ENCODE measurements at places on chromosomes 16 and 17.

- no peak for DNase-seq
These were observed 32.9 kb downstream of the MAPT start for GRCh38 chr17:45927247-45927646.

DNA sequence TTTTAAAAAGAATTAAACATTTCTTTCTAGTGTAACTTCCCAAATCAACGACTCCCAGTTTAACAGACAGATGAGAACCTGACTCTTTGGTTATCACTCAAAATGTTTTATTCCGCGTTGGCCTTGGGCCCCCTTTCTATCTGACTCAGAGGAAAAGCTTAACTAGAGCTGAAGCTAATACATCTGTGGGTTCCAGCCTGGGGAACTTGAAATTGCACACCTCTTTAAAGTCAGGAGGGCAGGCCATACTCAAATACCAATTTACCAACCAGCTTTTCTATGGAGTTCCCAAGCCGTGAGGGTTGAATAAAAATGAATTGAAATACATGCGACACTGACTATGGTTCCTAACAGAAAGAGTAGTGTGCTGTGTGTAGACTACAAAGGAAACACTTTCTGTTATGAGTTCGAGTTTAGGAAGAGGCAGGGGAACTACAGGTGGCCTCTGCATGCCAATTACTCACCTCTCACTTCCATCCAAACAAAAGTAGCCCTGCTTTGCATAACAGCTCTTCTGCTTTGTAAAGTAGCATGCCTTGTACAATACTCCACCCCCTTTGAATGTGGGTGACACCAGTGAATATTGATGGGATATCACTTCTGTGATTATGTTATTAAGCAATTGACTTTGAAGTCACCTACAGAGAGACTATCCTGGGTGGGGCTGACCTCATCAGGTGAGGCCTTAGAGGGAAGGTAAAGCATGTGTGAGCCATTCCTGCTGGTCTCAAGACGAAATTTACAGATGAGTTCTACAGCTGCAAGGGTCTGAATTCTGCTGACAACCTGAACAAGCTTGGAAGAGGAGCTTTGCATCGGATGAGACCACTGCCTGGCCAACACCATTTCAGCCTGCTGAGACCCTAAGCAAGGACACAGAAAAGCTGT, 92.1 kb downstream of the WDR59 start:
- DNase-seq: no peak

- DNase-seq: no peak
These were observed 274.7 kb downstream of the HS3ST4 start for GRCh38 chr16:25966172-25967097.

DNA sequence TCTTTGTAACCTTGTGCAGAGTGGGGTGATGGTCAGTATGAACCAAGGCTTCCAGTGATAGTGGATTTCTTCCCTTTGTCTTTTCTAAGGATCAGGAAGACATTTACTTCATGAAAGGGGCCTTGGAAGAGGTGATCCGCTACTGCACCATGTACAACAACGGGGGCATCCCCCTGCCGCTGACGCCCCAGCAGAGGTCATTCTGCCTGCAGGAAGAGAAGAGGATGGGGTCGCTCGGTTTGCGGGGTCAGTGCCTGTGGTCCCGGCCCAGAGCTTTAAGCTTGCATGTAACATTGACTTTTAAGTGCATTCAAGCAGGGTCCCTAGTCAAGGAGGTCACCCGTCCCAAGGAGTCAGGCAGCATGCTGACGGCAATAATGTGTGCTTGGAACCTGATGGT, 56.0 kb downstream of the MEAK7 start:
- DNase-seq: no peak

DNA sequence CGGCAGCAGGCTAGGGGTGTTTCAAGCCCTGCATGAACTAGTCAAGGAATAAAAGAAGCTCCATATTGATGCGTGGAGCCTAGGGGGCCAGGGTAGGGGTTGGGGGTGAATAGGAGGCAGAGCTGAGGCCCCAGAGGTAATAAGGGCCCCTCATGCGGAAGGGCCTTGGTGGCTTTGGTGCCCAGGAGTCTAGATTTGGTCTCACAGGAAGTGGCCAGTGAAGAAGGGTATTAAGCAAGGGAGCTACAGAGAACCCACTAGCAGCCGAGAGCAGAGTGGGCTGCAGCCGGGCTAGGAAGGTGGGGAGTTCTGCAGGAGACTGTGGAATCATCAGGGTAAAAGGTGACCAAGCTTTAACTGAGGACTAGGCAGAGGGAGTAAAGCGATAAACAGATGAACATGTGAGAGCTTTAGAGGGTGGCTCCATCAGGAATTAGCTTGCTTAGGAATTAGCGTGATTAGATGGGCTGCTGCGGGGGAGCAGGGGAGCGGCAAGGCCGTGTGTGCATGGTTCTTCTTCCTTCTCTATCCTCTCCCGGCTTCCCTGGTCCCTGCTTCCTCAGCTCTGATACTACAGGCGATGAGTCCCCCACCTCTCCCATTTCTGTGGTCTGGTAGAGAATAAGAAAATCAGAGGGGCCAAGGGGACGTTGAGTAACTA, 9.8 kb downstream of the GNGT2 start:
- no peak for DNase-seq

GRCh38 chr17:68288804-68289203, 2.1 kb downstream of the SLC16A6 start:
- DNase-seq: peak; percentile 89

DNA sequence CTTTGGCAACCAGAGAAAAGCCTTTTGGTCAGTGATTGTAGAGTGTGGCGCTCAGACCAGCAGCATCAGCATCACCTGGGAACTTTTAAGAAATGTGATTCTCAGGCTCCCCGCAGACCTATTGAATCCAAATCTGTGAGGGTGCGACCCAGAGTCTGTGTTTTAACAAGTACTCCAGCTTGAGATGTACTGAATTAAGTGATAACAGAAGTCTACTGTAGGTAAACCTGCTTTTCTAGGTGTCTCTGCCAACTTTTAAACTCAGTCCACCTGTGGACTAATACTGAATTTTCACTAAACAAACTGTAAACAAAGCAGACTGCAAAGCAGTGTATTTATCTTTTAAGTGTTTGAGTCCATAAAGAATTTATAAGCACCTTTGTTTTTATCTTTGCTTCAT, 43.6 kb downstream of the NUP93 start:
- DNase-seq: no peak

DNA sequence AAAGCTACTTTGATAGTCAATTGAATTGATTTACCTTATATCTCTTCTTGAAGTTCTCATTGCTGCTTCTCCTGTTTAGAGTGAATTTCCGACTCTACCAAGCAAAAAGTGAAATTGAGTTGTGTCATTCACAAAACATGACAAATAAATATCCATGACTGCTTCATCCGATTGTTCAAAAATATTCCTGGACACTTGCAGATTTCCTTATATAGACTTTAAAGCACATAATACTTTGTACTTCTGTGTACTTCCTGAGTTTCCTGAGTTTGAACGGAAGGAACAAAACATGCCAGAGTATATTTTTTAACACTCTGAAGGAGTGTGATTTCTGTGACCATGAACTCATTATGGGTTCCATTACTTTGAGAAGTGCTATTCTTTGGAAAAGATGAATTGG, 20.5 kb upstream of the VAT1L start:
- DNase-seq: no peak

DNA sequence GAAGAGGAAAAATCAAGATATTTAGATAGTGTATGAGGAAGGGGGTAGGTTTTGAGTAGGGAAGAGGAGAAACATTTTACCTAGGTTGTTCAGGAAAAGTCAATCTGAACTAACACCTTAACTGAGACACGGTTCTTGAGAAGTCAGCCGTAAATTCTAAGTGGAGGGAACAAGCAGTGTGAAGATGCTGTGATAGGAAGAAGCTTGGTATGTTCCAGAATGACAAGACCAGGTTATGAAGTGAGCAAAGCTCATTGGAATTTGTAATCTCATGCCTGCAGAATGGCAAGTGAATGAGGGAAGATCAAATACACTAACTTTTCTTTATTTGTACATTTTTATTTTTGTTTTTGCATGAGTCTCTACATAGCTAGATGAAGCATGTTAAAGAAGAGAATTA, 307.6 kb downstream of the ZFHX3 start:
- DNase-seq: no peak

- no peak for DNase-seq
These were observed 5.7 kb downstream of the LASP1 start for GRCh38 chr17:38875477-38876075.

DNA sequence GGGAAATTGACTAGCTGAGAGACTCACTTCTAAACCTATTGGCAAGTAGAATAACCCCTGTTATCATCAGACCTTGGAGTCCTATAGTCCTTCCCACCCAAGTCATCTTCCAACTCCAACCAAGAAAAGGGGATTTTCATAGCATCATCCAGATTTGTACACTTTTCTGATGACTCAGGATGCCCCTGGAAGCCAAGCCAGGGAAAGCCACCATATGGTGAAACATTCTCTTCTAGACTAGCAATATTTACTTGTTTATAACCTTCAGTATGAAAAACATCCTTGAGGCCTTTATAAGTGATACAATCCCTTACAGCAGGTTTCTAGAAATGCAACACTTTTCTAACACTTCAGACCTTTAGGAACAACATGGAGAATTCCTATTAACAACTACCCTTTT, 618.8 kb upstream of the CDH11 start:
- DNase-seq: no peak

GRCh38 chr16:83899272-83899897, 470 bp downstream of the MLYCD start:
- DNase-seq: peak; percentile 47

- no peak for DNase-seq
These were observed 34.7 kb downstream of the BAHCC1 start for GRCh38 chr17:81429821-81430551.

DNA sequence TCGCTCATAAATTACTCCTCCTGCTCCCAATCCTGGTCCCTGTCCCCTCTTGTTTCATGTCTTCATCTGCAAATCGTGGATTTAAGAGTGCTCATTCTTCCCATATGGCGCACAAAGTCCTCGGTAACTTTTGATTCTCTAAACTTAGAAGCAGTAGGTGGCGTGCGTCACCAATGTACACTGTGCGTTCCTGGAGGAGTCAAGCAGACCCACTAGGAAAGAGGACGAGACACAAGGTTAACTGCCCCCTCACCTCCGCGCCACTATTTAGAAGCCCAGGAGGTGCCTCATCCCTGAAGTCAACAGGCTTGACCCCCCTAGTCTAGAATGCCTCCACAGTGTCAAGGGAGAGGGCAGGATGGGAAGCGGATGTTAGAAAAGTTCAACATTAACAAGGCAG, 2.9 kb downstream of the SLC13A5 start:
- DNase-seq: no peak

DNA sequence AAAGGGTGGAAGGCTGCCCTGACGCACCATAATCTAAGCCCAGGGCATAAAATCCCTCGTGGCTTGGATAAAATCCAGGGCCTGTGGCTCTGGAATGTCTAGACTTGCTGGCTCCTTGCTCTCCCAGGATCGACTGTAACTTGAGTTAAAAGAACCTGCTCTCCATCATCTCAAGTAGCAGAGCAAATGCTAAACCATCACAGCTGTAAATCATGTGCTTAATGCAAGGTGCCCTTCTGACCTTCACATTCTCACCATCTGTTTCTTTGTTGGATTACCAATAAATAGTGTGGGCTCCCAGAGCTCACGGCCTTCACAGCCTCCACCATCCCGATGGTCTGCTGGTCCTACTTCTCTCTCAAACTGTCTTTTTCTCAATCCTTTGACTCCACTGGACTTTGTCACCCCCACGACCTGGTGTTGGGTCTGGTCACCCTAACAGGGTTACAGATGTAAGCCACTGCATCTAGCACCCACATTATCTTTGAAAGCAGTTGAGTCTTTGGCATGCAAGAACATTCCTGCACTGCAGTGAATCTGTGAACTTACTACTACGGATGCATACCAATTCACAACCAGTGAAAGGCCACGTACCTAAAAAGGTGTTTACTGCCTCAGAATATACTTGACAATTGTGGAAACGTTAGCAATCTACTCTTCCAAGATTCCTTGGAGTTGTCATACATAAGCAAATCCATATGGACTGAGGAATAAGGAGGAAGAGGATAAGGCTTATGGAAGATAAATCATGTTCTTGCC, 15.3 kb downstream of the RSL1D1 start:
- no peak for DNase-seq

GRCh38 chr16:27538528-27538927, 11.2 kb downstream of the GTF3C1 start:
- DNase-seq: no peak

GRCh38 chr16:50736448-50736847, 5.4 kb upstream of the CYLD start:
- DNase-seq: no peak

DNA sequence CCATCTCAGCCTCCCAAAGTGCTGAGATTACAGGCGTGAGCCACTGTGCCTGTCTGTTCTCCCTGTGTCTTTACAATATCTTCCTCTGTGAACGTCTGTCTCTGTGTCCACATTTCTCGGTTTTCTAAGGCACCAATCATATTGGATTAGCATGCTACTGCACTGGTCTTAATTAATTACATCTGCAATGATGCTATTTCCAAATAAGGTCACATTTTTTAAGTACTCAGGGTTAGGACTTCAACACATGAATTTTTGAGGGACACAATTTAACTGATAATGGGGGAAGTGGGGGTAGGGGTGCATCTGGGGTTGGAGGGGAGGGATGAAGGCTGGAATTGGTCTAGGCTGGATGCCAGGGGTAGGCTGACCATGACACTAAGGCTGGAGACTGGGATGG, 102.6 kb downstream of the N4BP1 start:
- DNase-seq: no peak

- no peak for DNase-seq
These were observed 39.7 kb downstream of the XYLT1 start for GRCh38 chr16:17431012-17431411.

GRCh38 chr16:12461971-12462370, 341.7 kb downstream of the CPPED1 start:
- no peak for DNase-seq

DNA sequence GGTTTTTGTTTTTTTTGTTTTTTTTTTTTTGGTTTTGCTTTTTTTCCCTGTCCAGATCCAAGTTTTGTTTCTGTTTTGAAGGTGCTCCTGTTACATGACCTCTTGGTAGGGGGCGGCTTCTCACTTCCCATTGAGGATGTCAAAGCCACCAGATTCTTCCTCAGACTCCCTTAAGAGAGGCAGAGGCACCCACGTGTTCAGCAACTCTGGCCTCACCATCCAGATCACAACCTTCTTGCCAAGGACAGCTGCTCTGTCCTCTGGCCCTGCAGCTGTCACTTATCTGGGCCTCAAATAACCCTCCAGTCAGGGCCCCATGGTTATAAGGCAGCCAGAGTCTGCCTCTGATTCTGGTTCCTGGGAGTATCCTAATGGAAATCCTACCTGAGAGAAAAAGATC, 208.5 kb downstream of the STX8 start:
- DNase-seq: peak; percentile 54

DNA sequence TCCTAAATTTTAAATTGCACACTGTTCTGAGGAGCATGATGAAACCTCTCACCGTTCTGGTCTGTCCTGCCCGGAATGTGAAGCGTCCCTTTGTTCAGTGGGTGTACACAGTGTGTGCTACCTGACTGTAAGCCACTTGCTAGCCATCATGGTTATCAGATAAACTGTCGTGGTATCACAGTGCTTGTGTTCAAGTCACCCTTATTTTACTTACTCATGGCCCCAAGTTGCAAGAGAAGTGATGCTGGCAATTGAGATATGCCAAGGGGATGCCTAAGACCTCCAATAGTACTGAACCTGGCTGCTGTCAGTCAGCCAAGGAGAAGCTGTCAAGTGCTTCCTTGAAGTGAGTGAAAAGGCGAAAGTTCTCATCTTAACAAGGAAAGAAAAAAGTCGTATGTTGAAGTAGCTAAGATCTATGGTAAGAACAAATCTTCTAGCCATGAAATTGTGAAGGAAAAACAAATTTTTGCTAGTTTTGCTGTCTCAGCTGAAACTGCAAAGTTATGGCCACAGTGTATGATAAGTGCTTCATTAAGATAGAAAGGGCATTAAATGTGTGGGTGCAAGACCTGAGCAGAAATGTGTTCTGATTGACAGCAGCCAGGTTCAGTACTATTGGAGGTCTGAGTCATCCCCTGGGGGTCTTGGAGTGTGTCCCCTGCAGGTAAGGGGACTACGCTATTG, 5.8 kb downstream of the PIK3R6 start:
- no peak for DNase-seq
